Osteoblast (primary cell): ENCODE measurements at places on chromosomes 12 and 14. TPM values are rescaled to one million over a fixed set of nuclear protein-coding genes. Genes with fewer than 3 reads are reported as not detected.

The DHH gene
- under 0.01 TPM in 1 of 2 replicates, not detected in the other for total RNA-seq

The SRRM4 gene
- total RNA-seq: not detected in 2 replicates

The KCNH3 gene
- not detected in 2 replicates for total RNA-seq

The TESPA1 gene
- not detected in 2 replicates for total RNA-seq

The MYF6 gene
- not detected in 2 replicates for total RNA-seq

The TEX52 gene
- total RNA-seq: not detected in 2 replicates

The SALL2 gene
- 2.9 and 3.3 TPM in 2 replicates for total RNA-seq

The GNG2 gene
- total RNA-seq: 7.4 and 9.8 TPM in 2 replicates

The MYF5 gene
- total RNA-seq: not detected in 2 replicates

The RBM19 gene
- 21.2 and 27.5 TPM in 2 replicates for total RNA-seq

The PSMA6 gene
- total RNA-seq: 155 and 170 TPM in 2 replicates

The MSRB3 gene
- total RNA-seq: 72.4 and 81.0 TPM in 2 replicates
